ENCODE measurements at places on chromosomes 4 and X.

DNA sequence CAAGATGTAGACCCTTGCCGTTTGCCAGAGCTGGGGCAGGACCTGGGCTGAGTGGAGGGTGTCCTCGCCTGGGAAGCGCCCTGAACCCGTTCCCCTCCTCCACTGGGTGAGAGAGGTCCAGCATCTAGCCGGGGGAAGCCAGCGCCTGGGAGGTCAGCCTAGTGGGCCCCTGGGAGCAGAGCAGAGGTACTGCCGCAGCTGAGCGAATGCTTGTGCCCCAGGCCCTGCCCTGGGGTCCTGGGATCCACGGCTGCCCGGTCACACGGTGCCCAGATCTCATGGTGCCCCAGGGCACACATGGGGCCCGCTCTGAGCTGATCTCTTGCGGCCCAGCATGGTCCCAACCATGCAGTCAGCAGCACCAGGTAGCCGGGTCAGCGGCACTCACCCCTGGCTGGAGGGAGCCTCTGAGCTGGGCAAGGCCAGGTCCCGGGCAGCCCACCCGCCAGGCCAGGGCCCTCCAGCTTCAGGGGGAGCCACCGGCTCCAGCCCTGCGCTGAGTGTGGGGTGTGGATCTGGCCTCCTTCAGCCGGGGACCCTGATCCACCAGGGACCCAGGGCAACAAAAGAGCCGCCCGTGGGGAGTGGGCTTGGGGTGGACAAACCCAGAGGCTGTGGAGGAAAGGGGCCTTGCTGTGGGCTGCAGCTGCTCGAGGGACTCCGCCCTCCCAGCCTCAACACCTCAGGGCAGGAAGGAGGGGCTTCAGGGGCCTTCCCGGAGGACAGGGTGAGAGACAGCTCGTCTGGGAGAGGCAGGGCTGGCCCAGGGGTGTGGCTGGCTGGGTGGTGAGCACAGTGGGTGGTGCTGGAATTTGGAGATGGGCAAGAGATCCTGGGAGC, 4.1 kb upstream of the CPLX1 start:
- DNase-seq, result no peak

DNA sequence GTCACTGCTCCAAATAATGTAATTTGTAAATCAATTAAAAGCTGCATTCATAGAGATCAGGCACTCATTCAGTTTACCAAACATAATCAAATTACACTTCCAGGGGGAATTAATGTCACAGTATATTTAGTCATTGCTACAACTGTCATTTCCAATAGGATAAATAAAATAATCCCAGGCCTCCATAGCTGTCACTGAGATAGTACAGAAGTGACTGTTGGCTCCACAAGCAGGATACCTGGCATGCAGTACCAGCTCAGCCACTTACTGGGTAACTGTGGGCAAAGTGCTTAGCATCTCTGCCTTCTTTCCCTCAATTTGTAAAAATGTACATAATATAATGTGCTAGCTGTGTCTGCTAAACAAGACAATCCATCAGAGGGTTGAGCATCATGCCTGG, 128.1 kb downstream of the CAMK2D start:
- DNase-seq, result no peak

DNA sequence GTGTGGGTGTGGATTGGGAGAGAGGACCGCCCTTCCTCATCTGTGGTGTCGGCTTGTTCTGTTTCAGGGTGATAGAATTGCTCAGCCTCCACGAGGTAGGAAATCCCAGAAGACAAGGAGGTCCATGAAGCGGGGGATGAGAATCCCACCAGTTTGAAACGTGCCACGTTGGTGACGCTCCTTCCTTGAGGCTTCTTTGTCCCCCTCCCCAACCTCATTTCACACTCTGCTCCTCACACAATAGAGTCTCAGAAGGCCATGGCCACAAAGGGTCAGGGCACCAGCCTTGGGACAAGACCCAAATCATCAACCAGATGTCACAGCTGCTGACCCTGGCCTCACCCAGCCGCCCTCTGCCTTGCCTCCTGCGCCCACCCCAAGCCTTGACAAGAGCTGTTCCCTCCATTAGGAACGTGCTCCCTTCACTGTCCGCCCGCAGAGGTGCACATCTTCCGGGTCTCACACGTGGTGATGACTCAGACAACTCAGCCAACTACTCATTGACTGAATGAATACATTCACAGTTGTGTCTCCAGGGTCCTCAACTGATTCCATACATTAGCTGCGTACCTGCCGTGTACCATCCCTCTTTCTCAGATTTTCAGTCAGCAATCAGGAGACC, 18.3 kb downstream of the BLOC1S4 start:
- DNase-seq, result peak; percentile 48

DNA sequence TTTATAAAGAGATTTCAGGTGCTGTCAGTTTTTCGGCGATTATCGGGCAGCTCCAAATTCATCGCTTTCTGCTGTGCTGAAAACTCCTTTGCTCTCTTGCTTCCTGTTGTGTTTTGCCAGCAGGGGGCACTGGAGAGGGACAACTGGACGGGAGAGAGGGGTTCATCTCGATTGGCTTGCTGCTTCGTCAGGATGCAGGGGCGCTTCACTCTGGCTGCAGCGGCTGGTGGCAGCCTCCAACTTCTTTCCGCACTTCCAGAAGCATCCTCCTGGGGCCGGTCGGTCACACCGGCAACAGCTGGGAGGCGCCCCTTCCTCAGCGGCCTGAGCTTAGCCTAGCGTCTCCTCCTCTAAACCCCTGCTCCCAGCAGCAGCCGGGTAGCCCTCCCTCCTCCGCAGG, 29.5 kb downstream of the MSL3 start:
- peak; percentile 8 for DNase-seq

- no peak for DNase-seq
Observed at GRCh38 chr4:184032091-184032490, 127.0 kb downstream of the STOX2 start.

DNA sequence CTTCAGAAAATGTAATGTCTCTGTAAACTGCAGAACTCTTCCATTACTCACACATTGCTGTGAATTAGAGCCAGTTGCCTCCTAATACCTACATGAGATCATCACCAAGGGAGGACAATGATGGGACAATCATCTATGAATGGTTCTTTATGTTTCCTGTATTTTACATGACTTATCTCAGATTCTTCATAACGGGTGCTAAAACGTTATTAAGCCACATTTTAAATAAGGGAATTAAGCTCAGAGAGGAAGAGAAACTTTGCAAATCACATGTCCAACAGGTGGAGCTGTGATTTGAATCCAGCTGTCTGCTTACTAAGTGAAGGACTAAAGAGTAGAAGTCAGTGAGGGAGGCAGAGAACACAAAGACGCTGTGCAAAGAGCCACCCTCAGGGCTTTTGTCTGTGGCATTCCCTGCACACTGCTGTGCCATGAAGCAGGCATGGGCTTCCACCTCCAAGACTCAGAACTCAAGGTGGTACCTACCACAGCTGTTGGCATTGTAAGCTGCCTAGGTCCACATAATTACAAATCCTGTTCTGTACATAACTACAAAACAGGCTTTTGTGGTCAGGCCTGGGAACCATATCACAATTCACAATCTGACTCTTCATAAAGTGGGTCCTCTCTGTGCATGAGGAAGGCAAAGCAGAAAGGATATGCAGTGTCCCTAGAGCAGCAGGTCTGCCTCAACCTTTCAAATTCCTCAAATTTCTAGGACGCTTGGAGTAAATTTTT, 12.8 kb downstream of the TBC1D9 start:
- DNase-seq, result peak; percentile 48

- DNase-seq, result no peak
Observed at GRCh38 chr4:172892300-172892699, 276.3 kb upstream of the GALNT7 start.

DNA sequence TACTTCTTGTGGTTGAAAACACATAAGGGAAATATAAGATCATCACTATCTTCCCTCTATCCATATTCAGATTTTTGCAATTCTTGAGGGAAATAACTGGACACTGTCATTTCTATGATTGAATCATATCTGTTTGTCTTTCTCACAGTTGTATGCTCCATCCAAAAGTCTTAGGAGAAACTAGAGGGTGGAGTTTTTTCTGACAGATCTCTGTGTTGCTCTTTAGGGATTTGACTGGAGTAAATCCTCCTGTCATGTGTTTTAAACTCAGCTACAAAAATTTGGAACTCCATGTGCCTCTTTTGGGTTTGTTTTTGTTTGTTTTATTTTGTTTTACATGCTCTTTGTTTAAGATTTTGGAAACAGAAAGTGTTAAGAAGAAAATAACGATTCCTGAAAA, 136.5 kb downstream of the SPATA18 start:
- DNase-seq, result no peak

DNA sequence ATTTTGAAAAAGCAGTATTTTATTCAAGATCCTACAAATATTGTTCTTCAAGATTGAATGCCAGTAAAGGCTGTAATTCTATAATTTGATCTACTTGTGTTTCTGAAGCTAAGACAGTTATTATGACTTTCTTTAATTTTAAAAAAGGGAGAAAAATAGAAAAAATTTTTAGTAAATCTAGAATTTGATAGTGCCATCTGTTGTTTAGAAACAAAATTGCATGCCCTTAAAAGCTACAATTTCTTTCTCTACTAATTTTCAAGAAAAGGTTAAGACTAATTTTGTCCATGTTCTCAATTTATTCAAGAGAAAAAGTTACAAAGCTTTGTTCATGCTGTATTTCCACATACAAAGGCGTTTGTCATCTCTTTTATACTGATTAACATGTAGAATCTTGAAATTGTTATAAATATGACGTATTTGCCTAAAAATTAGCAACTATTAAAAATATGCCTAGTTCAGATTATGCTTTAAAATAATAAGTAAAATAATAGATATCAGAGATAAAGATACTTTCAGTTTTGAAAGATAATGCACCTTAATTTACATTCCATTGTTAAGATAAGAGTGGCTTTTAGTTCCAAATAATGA, 25.6 kb upstream of the MMRN1 start:
- peak; percentile 29 for DNase-seq

GRCh38 chr4:89939994-89940393, 45.3 kb downstream of the MMRN1 start:
- DNase-seq, result no peak

DNA sequence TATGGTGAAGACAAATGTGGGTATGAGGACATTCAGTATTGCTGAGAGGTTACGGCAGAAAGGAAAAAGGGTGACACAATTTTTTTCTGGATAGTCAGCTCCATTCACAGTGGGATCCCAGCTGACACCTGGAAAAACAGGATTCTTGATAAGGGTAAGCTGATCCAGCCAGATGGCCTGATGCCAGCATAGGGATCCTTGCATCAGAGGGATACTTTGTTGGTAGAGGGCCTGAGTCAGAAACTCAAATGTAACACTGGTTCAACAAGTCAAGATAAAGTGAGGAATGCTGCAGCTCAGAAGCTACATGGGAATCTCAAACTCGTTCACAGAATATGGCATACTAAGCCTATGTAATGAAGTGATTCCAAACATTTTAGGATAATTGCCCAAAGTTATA, 726.7 kb downstream of the C4orf33 start:
- no peak for DNase-seq

DNA sequence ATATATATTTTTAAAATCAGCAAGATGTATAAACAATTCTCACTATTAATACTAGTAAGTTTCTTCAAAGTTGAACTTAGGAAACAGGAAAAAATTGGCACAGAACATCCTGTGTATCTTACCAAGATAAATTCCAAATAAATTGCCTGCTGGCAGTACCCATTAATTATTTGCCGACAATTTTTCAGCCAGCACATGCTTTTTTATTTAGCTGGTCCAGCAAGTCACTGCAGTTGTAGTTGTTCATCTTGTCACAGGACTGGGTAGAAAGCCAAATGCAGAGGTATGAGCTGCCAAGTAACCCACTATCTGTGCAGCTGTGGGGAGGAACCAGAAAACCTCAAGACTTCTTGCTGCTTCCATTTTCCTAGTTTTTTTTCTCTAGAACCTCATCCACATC, 113.4 kb downstream of the PACRGL start:
- DNase-seq, result no peak

DNA sequence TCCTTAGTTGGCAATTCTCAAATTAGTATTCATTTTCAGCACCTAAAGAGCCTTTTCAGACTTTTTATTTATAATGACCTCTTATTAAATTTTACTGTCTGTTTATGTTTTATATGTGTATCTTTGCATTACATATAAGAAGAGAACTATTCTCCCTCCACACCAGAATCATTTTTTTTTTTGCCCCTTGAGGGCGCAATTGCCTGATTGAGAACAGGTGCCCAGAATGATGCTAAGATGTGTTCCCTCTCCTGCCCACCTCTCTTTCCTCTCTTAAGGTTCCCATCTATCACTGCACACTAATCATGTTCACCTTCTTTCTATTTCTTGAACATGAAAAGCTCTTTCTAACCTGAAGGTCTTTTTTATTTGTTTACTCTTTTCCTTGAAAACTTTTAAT, 44.2 kb upstream of the ADAM29 start:
- DNase-seq, result no peak

GRCh38 chrX:97215186-97215585, 331.5 kb downstream of the RPA4 start:
- no peak for DNase-seq

DNA sequence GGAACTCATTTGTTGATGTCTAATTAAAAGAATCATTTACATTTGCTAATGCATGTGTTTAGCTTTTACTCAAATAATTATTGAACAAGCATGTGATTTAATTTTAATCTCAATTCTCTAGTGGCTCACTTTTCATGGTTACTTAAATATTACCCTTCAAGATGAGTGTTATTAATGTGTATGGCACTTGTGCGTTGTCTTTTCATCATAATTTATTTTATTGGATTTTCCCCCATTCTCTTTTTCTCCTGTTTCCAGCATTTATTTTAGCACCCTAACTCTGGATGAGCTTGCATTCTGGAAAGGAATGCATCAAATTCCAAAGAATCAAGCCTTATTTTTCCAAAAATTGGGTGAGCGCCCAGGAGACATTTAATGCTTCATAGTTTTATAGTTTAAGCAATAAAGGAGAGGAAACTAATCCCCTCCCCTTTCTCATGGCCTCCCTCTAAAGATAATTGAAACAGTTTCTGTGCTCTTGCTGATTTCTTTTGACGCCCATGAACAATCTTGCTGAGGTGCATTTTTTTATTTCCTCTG, 191.1 kb upstream of the FAT4 start:
- no peak for DNase-seq

DNA sequence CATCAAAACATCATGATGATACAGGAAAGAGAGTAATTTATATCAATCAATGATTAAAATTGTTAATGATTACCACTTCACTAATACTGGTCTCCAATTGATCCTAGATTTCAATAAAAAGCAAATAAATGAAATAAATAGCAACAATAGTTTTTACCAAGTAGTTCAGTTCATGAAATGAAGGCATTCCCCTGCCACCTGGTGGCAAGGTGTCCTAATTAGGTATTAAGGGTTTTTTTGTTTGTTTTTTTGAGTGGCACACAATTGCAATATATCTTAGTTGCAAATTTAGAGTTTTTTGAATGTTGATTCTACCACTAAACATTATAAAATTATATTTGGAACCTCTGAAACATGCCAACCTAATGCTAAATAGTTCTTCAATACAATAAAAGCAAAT, 157.4 kb upstream of the PDE5A start:
- no peak for DNase-seq
